HS-5 (cell line): ENCODE measurements at places on chromosomes 16 and 17.

DNA sequence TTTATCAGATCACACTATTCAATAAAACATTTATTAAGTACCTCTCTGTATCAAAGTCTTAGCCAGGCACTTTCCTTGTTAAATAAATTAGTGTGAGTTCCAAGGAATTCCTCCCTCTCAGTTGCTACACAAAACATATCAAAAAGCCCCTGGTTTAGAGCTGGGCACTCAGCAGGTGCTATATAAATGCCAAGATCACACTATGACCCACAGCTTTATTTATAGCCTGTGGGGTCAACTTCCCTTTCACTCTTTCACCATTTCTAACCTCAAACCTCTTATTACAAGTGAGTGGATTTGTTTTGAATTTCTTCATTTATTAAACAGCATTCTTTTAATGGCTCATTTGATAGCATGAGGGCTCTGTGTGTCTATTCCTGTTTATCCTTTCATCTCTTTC, 112.6 kb upstream of the MPHOSPH6 start:
- DNase-seq, result no peak

- DNase-seq, result no peak
Observed at GRCh38 chr17:45197108-45197507, 24.6 kb upstream of the FMNL1 start.

- no peak for DNase-seq
Observed at GRCh38 chr16:27819356-27819755, 244.2 kb downstream of the GSG1L start.

- no peak for DNase-seq
Observed at GRCh38 chr17:9240659-9241370, 219.5 kb downstream of the NTN1 start.
